ENCODE measurements at places on chromosomes 3 and 15.

GRCh38 chr3:67605377-67605776 lies 49.0 kb downstream of the SUCLG2 start:
- no peak for DNase-seq

GRCh38 chr15:36183201-36183600 lies 396.2 kb upstream of the CDIN1 start:
- no peak for DNase-seq

DNA sequence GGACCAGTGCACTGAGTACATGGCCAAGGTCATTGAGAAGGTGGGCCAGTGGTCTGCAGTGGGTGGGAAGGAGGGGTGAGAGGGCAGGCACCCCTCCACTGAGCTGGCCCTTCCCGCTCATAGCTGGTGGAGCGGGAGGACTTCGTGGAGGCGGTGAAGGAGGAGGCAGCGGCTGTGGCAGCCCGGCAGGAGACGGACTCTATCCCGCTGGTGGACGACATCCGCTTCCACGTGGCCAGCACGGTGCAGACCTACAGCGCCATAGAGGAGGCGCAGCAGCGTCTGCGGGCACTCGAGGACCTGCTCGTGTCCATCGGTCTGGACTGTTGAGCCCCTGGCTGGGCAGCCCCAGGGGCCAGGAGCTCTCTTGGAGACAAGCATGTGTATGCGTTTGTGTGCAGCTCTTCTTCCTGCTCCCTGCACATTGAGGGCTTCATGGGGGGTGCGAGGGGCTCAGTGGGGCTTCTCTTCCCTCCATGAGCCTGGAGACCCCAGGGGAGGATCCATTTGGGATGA lies 7.5 kb downstream of the ABTB1 start:
- DNase-seq, result no peak

- no peak for DNase-seq
These were observed 52.7 kb upstream of the OXTR start for GRCh38 chr3:8822141-8822540.

GRCh38 chr3:66453651-66454463 lies 47.0 kb downstream of the LRIG1 start:
- DNase-seq, result no peak

DNA sequence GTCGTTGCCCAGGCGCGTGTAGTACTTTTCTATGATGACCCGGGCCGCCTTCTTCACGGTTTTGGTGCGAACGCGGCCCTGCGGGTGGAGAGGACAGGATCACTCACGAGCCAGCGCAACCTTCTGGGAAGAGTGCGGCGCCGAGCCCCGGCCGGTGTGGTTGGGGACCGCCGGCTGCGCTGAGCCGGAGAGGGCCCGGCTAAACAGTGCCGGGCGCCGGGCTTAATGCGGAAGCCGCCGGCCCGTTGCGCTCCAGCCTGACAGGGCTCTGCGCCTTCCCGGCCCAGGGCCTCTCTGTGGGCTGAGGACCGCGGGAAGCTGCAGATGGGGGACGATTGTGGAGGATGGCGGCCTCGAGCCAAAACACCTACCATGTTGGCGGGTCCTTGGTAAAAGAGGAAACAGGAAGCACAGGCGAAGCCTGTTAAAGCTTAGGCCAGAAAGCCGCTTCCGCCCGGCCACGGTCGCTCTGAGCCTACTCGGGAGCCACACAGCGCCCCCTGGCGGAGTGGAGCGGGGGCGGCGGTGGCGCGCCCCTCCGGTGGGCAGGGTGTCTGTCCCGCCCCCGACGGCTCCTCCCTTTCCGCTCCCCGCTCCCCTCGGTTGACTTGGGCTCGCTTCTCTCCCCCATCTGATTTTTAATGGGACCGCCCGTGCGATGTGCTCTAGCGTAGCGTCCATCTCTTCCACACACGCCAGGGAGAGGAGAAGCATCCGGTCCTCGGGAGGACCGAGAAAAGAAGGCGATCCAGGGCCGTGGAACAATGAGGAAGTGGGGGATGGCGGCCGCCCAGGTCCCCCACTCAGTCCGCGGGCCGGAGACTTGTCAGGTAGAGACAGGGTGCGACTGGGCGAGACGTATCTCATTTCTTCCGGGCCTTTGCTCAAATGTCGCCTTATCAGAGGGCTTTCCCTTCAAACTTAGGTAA lies at the start of gene RPS17:
TSS of gene RPS17 (minus strand) at position 403 of the 929 bp plus-strand sequence. CDS start at position 374, 29 bp downstream.
- peak; percentile 97 for DNase-seq

- no peak for DNase-seq
These were observed 600.2 kb upstream of the GRM7 start for GRCh38 chr3:6260551-6261191.

DNA sequence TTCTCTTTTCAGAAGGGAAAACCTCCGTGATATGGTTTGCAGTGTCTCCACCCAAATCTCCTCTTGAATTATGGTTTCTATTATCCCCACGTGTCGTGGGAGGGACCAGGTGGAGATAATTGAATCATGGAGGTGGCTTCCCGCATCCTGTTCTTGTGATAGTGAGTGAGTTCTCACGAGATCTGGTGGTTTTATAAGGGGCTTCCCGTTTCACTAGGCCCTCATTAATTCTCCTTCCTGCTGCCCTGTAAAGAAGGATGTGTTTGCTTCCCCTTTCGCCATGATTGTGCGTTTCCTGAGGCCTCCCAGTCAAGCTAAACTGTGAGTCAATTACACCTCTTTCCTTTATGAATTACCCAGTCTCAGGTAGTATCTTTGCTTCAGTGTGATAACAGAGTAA lies 692.7 kb upstream of the GRM7 start:
- DNase-seq, result no peak

GRCh38 chr3:14770591-14770990 lies 48.2 kb upstream of the FGD5 start:
- no peak for DNase-seq

- no peak for DNase-seq
These were observed 76.0 kb upstream of the FAN1 start for GRCh38 chr15:30827625-30828303.

DNA sequence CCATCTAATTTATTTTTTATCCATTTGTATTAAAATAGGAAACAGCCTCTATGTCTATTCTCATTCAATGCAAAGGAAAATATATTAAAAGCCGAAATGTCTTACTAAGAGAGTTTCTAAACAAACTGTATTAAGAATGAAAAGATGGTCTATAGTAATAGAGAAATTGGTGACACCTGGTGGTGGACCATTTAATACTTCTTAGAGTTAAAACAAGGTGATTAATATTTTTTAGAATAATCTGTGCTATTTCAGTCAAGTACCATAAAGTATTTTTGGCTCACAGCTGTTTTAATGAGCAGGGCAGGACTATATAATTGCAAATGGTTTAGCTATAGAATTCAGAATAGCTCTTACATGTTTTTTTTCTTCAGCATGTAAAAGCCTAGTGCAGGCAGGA lies 55.7 kb downstream of the SYNPR start:
- no peak for DNase-seq

DNA sequence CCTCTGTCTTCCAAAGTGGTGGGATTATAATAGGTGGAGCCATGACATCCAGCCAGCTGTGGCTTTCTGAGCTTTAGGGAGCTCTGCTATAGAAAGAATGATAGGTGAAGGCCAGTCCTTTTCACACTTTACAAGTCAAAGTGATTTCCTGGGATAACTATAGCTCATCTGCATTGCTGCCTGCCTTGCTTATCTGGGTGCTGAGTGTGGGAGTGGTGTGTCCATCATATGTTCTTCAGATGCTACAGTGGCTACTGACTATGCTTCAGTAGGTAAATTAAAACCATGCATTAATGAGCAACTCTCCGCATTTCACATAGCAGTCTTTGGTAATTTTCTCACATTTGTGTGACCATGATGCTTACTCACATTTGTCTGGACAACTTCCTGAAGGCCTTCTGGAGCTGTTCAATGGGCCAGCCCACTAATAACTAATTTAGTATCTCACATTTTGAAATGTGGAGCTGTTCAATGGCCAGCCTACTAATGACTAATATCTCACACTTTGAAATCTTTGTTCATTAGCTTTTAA lies 23.4 kb downstream of the RHOA start:
- DNase-seq, result no peak

DNA sequence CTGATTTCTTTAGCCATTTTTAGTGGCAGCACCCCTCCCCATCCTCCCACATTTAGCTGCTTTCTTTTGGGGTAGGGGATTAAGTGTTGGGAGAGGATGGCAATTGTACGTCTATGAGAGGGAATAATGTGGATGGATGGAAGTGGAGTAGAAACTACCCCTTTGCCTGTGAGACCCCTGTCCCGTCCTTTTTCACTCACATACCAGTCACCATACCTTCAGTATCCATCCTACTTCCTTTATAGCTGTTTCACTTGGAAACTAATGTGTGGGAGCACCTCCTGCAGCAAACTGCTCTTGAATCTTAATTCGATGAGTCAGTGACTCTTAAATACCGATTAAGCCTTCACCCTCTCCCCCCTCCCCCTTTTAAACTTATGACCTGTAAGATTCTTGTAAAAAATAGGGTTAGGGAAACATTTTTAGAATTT lies 730 bp downstream of the SPRED1 start:
- DNase-seq, result peak; percentile 50

GRCh38 chr3:143875546-143875945 lies 27.3 kb upstream of the SLC9A9 start:
- no peak for DNase-seq

DNA sequence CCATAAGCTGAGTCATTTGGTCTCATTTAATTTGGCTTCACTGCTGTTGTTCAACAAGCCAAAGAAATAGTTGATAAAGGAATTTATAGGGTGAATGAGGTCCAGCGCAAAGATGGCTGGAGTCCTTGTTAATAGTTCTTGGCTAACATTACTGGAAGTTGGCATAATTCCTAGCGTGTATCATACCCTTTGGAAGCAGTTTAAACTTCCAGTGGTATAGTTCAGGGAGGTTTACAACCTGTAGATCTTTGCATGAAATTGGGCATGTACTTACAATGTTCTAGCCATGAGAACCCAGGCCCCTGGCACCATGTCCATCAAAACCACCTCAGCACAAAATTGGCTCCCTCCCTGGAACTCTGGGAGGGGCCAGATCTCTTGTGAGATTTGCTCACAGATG lies 380.8 kb downstream of the LRTM1 start:
- DNase-seq, result no peak

GRCh38 chr3:117405359-117405758 lies 695.8 kb downstream of the TUSC7 start:
- no peak for DNase-seq

- DNase-seq, result no peak
These were observed at the start of gene TRIM69 for GRCh38 chr15:44736181-44736765. Gene TRIM69 (plus strand): TSS chr15:44736528. CDS start chr15:44736705, 177 bp downstream.

DNA sequence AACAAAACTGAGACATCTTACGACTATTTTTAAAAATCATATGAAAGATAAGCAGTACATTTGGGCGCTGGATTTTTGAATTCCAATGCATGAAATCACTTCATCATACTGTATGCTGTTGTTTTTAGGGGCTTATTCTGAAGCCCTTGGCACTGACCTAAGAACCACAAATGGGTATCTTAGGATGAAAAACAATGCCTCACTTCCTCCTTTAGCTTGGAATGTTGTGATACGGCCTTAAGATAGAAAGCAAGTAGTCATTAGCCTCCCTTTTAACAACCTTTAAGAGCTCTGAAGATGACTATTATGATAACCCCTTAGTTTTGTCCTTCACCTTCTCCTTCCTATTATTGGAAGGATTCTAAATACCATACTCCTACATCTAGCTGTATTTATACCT lies 289.8 kb downstream of the ARPP21 start:
- no peak for DNase-seq

GRCh38 chr15:47688573-47689086 lies 28.7 kb upstream of the SEMA6D start:
- no peak for DNase-seq

DNA sequence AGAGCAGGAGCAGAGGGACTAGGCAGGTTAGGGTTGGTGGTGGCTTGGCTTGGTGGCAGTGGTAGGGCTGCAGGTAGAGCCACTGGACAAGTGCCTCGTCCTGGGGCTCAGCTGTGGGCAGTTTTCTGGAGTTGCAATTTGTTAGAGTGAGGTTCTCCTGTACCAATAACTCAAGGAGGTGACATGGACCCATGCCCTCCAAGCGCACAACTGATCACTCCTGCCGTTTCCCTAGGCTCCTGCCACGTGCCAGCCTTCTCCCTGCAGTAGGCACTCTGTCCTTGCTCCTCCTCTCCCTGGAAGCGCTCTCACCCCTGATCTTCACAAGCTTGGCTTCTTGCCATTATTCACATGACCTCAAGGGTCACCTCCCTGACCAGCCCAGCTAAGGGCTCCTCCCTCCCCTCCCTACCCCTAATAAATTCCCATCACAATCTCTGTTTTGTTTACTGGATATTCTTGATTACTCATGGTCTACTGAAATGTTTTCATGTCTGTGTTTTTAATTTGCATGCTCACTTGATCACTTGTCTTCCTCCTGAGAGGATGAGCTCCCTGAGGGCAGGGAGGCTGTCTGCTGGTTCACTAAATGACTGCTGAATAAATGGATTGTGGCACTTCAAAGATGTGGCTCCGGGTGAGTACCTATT lies 3.3 kb downstream of the WNT7A start:
- DNase-seq, result peak; percentile 3

DNA sequence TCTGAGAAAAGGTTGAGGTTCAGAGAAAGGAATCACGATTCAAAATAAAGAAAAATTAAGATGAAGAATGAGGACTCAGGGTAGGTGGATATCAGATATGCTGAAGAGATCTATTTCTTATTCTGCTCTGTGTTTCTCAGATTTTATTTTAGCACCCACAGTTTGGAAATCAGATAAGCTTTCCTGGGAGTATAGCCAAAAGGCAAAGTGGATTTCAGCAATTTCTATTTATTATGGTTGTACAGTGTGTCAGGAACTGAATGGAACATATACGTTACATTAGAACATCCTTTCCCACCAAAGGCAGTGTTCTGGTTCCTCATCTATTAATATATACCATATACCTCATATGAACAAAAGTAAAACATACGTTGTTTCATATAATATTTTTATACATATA lies 18.9 kb downstream of the PEX5L start:
- DNase-seq, result no peak

- no peak for DNase-seq
These were observed 12.6 kb downstream of the IGDCC3 start for GRCh38 chr15:65365229-65365628.

GRCh38 chr15:65981837-65982626 lies 112.7 kb downstream of the RAB11A start:
- peak; percentile 77 for DNase-seq

- DNase-seq, result no peak
These were observed 45.4 kb upstream of the RAD18 start for GRCh38 chr3:9008550-9009255.

DNA sequence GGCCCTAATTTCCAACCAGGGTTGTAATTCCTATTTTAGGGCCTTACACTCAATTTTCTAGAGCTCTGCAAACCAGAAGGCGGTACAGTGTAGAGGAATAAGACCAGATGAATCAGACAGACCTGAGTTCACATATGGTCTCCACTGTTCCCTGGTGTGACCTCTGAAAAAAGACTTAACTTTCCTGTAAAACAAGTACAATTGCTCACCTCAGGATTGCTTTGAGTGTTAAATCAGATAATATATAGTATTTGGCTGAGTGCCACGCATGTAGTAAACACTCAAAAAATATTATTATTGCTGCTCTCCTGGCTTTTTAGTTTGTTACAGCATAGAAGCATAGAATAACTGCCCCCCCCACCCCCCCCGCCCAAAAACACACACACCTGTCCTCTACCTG lies 51.0 kb upstream of the STT3B start:
- no peak for DNase-seq

- no peak for DNase-seq
These were observed 39.7 kb downstream of the CYP11A1 start for GRCh38 chr15:74327756-74328155.

GRCh38 chr3:11186771-11187191 lies 32.5 kb downstream of the HRH1 start:
- DNase-seq, result no peak

Measured in LoVo (cell line).